Esophagus squamous epithelium (tissue), 5 donors: ENCODE measurements at places on chromosomes 2 and 18.

DNA sequence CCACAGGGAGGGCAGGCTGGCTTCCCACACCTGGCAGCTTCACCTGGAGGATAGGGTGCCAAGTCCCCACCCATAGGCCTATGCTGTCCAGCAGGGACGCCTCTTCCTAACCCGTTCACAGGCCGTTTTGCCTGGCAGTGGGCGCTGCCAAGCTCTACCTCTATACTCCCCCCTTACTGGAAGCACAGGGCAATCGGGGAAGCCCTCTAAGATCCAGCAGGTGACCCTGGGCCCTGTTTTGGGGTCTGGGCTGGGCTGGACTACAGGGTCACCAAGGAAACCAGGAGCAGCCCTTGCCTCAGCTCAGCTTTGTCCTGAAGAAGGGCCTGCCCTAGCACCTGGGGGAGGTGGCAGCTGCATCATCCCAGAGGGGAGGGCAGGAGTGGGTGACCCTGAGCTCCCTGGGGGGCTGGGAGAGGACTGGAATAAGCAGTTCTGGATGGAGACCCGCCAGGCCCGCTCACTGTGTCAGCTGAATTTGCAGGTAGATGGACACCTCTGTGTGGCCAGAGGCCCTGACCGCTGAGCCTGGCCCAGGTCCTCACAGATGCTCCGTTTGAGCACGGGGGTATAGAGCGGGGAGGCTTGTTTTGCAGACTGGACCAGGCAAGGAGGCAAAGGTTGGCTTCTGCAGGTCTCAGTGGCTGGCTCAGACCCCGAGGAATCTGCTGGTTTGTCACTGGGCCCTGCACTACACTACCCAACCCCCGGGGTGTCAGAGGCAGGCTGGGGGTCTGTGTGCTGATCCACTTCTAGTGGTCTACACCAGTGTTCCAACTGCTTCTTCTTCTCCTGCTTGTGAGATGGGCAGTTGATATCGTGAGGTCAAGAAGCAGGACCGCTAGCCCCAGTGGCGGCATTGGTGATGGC is 163.1 kb downstream of the ASB1 start:
- no peak for DNase-seq

GRCh38 chr2:54543733-54544396 is 87.7 kb downstream of the SPTBN1 start:
- DNase-seq, result no peak

DNA sequence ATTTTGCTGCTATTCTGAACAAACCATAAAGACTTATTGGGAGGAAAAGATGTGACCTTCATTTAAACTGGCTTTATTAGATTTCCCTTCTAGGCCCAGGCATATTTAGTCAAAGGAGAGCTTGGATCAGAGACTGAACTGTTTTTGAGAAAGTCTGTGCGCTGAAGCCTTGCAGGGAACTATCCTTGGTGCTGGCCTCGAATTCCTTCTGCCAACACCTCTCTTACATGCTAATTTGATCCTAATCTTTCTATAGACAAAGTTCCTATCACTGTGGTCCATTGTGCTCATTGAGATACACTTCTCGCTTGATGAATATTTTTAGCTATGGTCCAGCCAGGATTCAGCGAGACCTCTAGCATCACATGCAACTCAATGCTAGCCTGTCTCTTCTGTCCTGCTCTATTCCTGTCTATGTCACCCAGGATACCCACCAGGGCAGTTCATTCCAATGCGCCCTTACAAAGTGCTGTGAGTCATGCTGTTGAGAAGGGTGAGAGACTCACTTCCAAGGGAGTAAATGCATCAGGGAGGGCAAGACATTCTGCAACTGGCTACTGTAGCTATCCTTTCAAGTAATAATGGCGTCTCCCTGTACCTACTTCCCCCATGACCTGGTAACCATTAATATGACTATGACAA is 356.7 kb upstream of the LYPD1 start:
- no peak for DNase-seq

DNA sequence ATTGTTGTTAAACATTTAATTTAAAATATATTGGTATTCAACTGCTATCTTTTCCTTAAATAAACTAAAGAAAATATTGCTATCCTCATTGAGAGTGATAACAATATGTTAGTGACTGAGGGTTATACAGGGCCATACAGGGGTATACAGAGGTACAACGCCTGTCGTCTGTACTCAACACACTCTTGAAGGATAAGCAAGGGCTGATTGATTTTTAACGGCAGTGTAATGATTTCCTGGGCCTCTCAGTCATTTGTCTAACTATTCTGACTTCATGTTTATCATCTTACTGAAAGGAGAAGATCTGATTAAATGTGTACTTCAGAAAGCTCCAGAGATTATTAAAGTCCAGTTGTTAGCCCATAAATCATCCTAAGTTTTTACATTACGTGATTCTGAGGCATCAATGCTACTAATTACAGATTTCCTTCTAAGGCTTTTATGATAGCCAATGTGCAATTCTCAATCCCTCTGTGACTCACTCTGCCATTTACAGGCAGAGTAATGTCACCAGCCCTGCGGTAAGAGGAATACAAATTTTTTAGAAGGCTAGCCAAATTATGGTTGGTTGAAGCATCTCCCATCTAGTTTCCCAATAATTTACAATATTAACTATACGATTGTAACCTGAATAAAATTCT is 893.0 kb upstream of the CHAC2 start:
- DNase-seq, result no peak

GRCh38 chr2:118320196-118320595 is 231.9 kb downstream of the INSIG2 start:
- no peak for DNase-seq

- DNase-seq, result no peak
Measured at GRCh38 chr2:118221536-118222272, 133.4 kb downstream of the INSIG2 start.

GRCh38 chr2:9985531-9986328 is 34.2 kb downstream of the GRHL1 start:
- DNase-seq, result no peak

- no peak for DNase-seq
Measured at GRCh38 chr18:45541421-45541820, 73.9 kb upstream of the SLC14A2 start.

DNA sequence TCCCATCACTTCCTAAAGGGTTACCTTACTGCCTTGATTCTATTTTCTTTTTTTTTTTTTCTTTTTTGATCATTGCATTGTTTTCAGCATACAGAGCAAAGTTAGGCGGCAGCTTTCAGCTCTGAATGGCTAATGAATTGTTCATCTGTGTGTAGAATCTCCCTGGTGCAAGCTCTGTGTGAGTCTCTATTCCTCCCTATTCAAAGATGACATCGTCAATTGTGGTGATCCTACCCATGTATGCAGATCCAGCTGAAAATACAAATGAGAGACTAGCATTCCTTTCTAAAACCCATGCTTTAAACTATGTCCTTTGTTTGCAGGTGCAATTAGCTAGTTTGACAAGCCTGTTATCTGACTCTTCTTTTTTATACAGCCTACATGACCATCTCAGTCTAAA is 539.0 kb downstream of the ARHGAP15 start:
- DNase-seq, result no peak

- DNase-seq, result no peak
Measured at GRCh38 chr18:24609254-24609653, 148.8 kb downstream of the HRH4 start.

- no peak for DNase-seq
Measured at GRCh38 chr18:67278984-67279383, 237.5 kb downstream of the DSEL start.

DNA sequence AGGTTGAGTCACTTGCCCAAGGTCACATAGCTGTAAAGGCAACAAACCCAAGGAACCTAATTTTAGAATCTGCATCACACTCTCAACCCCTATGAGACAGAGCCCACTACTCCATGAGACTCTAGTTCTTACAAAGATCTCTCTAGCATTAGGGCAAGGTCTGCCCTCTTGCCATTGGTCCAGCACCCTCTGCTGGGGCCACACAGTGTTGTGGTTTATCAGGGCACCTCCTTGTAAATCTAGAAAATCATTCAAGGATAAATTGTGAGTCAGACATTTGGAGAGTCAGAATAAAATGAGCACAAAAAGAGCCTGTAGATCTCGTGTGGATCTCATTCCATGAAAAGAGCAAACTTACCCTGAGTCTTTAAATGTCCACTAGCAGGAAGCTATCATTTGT is 91.2 kb downstream of the SLC8A1 start:
- DNase-seq, result no peak

- DNase-seq, result no peak
Measured at GRCh38 chr2:203718087-203718486, 11.6 kb downstream of the CD28 start.

GRCh38 chr2:1210352-1210751 is 202.9 kb upstream of the TPO start:
- DNase-seq, result no peak

DNA sequence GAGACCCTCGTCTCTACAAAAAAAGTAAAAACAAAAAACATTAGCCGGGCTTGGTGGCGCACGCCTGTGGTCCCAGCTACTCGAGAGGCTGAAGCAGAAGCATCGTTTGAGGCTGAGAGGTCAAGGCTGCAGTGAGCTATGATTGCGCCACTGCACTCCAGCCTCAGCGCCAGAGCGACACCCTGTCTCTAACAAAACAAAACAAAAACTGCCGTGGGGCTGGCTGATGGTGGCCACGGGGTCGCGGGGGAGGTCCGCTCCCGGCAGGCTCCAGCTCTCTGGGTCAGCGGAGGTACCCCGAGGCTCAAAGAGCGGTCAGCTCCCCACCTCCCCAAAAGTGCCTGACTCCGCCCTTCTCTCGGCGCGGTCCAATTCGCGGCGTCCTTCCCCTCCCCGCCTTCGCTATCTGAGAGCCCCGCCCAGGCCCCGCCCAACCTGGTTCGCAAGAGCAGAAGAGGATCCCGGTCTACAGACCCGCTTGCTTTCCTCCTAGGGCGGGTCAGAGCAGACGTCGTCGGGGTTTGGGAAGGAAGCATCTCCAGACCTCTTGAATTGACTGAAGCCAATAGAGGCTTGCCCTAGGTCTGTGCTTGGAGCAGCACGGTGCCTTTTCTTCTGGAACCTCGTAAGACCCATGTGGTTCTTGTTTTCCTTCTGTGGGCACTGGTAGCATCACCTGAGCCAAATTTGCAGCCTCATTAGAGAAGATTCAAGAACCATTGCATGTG is 7.8 kb downstream of the RAX start:
- no peak for DNase-seq

- DNase-seq, result no peak
Measured at GRCh38 chr2:121234144-121234543, 50.9 kb downstream of the TFCP2L1 start.

DNA sequence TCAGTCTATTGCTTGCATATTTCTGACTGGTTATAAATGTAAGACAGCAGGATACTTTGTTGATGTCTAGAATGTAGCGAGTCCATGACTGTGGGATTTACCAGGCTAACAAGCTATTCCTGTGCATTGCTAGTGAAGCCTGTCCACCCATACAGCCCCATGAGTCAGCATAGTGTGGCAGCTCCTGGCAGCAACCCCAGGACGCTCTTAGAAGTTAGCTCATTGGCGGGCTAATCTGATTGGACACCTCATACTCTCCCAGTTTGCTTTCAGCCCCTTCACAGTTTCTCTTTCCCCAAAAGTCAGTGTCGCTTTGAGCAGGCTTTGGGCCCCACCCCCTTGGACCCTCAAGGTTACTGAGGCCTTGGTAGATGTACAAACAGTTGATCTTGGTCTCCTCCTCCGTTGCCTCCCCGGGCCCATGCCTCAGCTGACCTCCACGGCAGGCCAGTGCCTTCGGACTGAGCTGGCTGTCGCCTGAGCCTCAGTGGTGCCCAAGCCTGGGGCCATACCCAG is 48.0 kb downstream of the COA5 start:
- DNase-seq, result no peak

- no peak for DNase-seq
Measured at GRCh38 chr2:235398321-235398720, 95.5 kb upstream of the AGAP1 start.

DNA sequence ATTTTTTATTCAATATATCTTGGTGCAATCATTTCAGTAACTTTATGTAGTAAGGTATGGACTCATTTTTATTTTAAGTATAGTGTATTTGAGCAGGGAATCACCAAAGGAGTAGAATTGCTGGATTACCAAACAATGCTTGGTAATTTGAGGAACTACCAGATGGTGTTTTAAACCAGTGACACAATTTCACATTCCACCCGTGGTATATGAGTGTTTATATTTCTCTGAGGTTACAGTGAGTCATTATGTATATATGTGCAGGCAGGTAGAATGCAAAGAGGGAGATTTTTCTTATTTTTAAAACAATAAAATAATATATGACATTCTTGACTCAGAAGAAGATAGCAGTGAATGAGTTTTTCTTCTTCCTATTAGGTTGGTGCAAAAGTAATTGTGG is 596.9 kb downstream of the DCC start:
- no peak for DNase-seq

- DNase-seq, result no peak
Measured at GRCh38 chr2:67950919-67951318, 111.9 kb downstream of the C1D start.

DNA sequence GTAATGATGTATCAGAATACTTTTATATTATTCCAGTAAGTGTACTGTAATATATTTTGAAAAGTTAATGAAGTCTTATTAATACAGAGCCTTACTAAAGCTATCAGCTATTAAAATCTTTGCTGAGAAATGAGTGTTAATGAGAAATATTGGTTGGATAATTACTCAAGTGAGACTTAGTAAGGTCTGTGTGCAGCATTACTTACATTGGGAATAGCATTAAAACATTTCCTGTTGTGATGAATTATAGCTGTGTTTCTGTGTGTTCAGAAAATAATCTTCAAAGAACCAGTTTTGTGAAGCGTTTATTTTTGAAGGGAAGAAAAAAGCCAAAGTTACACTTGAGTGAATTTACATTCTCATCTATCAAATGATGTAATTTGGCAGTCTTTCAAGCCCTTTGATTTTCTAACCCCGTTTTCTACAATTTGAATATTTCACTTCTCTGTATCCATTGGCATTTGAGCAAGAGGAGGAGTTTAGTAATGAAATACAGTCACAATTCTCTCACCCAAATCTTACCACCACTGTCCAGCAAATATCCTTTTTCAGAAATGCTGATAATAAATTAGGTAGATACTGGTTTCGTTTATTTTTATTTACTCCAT is 123.5 kb upstream of the BOD1L2 start:
- DNase-seq, result no peak

GRCh38 chr2:79178076-79178674 is 18.6 kb upstream of the REG3A start:
- DNase-seq, result no peak

- no peak for DNase-seq
Measured at GRCh38 chr2:97868986-97869721, 126.6 kb downstream of the TMEM131 start.

DNA sequence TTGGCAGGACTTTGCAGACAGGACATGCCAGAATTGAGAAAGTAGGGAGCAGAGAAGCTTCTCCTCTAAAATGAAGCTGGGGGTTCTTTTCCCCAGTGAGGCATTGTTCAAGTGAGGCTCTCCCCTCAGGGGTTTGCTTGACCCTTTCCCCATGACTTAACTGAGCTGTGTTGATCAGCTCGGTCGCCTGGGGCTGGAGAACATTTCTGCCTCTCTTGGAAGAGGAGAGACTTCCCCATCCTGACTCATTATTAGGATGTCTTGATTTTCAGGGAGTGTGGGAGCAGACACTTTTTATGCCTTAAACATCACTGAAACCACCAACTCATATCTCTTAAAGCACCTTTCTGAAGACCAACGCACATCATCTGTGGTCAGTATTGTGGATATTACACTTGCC is 27.9 kb upstream of the GLI2 start:
- DNase-seq, result no peak
